Activated naive CD8-positive, alpha-beta T cell treated with anti-CD3 and anti-CD28 coated beads, Interleukin-2, amount 50 U/mL, for 24 hours (primary cell): ENCODE measurements at places on chromosomes 7 and 10.
A peak's percentile ranks its signal among the peaks of the same experiment; 100 is the strongest.

DNA sequence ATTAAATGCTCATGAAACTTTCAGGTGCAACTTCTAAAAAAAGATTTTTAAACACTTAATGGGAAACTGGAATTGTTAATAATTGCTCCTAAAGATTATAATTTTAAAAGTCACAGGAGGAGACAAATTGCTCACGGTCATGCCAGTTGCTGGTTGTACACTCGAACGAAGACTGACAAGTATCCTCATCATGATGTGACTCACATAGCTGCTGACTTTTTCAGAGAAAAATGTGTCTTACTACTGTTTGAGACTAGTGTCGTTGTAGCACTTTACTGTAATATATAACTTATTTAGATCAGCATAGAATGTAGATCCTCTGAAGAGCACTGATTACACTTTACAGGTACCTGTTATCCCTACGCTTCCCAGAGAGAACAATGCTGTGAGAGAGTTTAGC is 79.3 kb downstream of the ITGB8 start:
- DNase-seq = no peak

DNA sequence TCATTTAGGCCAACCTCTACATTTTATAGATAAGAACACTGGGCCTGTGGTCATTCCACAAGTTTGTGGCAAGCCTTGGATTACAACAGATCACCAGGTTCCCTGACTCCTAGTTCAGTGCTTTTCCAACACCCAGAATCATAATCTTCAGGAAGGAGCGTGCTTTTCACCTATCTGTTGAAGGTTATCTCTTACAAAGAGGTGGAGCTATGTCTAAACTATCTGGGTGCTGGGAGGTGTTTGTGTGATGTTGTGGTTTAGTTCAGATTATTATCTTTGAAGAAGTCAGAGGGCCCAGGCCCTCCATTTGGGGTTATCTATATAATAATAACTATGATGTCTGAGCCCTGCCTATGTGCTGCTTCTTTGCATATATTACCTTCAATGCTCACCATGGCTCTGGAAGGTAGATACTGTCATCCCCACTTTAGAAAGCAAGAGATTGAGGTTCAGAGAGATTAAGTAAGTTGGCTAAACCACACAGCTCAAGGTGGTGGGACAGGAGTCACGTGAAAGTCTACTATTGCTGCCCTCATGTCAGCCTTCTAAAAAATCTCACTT is 24.0 kb downstream of the IL2RA start:
- DNase-seq = no peak

DNA sequence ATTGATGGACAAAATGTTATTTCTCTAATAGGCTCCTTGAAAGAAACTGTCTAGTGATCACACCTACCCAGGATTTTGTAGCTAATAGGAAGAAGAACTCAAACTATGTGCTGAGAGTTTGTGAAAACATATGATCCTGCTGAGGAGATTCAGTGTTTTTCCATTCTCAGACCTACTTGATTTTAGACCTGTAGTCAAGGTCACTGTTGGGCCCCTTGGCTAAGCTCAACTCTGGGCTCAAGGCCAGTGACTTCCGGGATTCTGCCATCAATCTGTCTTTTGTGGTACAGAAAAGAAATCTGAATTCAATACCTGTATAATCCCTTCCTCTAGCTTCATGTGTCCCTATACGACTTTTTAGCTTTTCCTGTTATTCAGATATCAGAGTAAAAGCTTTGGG is 79.7 kb upstream of the FERD3L start:
- DNase-seq = no peak

DNA sequence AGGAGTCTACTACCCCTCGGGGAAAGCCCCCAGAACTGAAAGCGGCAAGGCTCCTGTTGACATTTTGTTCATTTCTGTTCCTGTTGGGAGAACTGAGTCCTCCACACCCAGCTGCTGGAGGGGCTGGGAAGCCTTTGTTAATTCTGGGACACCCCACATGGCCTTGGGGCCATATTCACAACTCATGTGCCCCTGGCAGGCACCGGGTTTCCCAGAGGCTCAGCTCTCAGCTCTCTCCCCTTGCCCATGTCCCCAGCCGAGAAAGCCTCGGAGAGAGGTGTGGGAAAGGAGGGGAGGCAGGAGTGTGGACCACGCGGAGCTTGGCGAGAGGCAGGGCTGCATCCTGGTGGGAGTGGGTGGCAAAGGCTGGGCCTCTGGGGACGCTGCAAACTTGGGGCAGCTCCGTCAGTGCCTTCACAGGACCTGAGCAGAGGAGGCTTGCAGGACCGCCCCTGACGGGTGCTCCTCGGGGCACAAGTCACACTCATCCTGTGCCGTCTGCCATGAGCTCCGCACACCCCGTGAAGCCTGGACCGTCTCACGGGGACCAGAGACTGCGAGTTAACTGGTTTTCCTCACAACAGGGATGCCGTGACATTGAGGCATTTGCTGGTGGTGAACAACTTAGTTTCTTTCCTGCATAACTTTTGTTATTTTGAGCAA is 140.9 kb downstream of the DNAJB6 start:
- DNase-seq = no peak

DNA sequence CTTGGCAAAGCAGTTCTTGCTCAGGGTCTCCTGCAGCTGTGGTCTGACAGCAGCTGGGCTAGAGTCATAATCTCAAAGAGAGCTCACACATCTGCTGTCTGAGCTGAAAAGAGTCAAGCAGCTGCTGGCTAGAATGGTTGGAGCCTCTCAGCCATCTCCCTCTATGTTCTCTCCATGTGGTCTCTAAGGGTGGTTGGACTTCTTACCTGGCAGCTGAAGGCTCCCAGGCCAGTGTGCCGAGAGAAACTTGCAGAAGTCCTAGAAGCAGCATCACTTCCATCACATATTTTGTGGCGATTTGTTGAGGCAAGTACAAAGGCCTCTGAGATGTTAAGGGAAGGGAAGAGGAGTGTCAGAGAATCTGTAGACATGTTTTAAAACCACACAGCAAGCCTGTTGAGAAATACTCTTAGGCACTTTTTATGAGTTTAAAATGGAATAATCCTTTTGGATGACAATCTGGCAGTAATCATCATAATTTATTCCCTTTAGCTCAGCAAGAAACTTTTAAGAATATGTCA is 93.2 kb downstream of the REEP3 start:
- no peak for DNase-seq

DNA sequence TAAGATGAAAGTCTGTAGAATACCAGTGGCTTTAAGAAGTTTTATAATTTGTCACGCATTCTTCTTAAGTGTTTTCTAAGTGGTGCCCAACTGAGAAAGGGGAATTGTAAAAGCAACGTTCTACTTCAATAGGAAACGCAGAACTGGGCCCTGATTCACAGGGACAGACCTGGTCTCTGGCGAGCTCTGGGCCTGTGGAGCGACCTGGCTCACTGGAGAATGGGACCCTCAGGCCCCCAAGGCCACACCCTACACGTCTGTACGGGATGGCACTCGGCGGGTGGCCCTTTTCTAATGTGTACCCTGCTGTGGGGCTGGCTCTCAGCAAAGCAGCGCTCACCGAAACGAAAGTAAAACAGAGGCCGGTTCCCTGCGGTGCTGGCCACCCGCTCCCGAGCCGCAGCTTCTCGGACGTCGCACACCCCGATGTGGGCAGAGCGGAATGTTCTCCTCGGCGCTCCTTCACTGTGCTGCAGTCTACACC is 205.0 kb downstream of the DIP2C start:
- peak; percentile 14 for DNase-seq

GRCh38 chr10:24974976-24975375 is 22.6 kb upstream of the PRTFDC1 start:
- no peak for DNase-seq

GRCh38 chr10:69831231-69831855 is 29.6 kb downstream of the COL13A1 start:
- no peak for DNase-seq

DNA sequence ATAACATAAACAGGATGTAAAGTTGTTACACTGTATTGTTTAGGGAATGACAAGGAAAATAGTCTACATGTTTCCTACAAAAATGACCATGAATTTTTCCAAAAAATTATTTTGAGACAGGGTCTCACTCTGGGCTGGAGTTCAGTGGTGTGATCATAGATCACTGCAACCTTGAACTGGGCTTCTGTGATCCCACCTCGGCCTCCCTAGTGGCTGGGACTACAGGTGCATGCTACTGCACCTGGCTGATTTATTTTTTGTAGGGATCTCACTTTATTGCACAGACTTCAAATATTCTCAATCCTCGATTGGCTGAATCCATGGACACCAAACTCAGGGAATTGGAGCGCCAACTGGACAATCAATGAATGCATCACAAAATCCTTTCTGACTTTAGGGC is 6.6 kb downstream of the CHCHD2 start:
- DNase-seq = no peak

DNA sequence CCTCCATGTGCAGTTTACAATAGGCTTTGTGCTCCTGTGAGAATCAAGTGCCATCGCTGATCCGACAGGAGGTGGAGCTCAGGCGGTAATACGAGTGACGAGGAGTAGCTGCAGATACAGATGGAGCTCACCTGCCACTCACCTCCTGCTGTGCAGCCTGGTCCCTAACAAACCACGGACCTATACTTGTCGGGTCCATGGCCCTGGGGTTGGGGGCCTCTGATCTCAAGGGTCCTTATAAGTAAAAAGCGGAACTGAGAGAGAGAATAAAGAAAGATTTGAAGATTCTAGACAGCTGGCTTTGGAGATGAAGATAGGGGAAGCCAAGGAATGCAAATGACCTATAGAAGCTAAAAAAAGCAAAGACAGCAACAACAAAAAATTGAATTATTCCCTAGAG is 130.6 kb downstream of the PLXDC2 start:
- DNase-seq = no peak

DNA sequence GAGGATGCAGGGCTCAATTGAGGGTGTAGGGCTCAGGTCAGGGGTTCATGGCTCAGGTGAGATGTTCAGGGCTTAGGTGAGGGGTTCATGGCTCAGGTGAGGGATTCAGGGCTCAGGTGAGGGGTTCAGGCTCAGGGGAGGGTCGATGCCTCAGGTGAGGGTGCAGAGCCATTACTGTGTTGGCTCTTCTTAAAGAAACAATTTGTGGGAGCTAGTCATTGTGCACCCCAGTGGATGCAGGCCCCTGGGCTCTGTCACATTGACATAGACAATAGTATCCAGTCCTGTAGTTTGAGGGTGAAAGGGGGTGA is 86.7 kb downstream of the ADCY1 start:
- no peak for DNase-seq

- no peak for DNase-seq
Observed at GRCh38 chr7:158166386-158167340, 421.0 kb downstream of the PTPRN2 start.

GRCh38 chr7:150940431-150941102 is 37.6 kb downstream of the KCNH2 start:
- DNase-seq = no peak

DNA sequence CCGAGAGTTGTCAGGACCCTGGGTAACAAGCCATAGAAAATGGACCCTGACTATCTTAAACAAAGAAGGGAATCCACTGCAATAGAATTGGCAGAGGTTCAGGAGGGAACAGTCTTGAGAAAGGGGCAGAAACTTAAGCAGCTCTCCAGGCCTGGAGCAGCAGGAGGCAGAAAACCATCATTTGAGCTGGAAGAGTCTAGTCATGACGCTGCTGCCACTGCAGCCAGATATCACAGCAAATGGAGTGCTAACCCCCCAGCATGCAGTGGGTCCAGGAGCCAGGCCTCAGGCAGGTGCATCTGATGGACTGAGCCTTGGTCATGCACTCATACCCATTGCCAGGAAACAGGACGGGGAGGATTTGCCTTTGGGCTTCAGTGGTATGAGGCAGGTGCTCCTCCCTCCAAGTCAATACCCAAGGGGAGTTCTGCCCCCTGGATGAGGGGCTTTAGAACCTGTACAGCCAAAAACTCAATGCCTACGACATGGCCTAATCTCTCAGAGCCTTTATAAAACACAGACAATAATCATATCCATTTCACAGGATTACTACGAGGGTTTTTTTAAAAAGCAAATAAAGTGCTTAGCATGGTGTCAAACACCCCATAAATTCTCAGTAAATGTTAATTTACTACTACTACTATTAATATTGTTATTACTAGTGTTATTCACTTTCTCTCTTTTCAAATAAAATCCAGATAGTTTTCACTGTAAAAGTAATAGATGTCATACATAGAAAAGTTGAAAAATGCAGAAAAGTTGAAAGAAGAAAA is 30.7 kb downstream of the DUSP5 start:
- DNase-seq = no peak

GRCh38 chr10:101195921-101196320 is 33.3 kb downstream of the LBX1 start:
- no peak for DNase-seq

- no peak for DNase-seq
Observed at GRCh38 chr7:112192236-112193154, 13.7 kb downstream of the DOCK4 start.
